ENCODE measurements at places on chromosomes 4 and X.
A peak's percentile ranks its signal among the peaks of the same experiment; 100 is the strongest.

- no peak overlapping the region for H3K4me3 ChIP-seq
- H3K36me3 ChIP-seq: no peaks in the 10 kb centered on the region
- DNase-seq: no peak
- peaks cover 11% of the 10 kb centered on the region for H3K4me1 ChIP-seq
- H3K27ac ChIP-seq: no peak overlapping the region
- H3K27me3 ChIP-seq: peaks cover 3% of the 10 kb centered on the region
Measured at GRCh38 chr4:81883530-81884450, 412.1 kb upstream of the RASGEF1B start.

GRCh38 chr4:114146947-114147618 lies 167.6 kb upstream of the ARSJ start:
- H3K4me3 ChIP-seq: peak overlapping the region; percentile 85
- peaks cover 15% of the 10 kb centered on the region for H3K4me1 ChIP-seq
- no peak for DNase-seq
- peaks cover 1% of the 10 kb centered on the region for H3K27me3 ChIP-seq
- no peak overlapping the region for H3K27ac ChIP-seq

DNA sequence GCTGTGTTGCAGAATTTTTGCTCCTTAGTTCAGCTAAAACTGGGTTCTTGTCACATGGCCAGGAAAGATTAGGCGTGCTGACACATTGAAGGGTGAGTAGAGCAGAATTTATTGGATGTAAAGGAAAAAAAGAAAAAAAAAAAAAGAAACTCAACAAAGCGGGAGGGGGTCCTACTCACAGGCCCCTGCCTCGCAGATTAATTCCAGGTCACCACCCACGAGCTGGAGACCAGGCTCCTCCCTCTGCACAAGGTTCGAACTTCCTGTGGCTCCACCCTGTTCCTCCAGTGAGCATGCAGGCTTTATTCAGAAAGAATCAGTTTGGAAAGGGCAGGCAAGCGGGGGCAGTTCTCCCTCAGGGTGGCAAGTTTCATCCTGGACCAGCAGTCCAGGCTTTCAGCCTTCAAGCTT lies 17.1 kb downstream of the MGST2 start:
- no peak overlapping the region for H3K4me3 ChIP-seq
- no peaks in the 10 kb centered on the region for H3K27me3 ChIP-seq
- H3K4me1 ChIP-seq: peaks cover 15% of the 10 kb centered on the region

DNA sequence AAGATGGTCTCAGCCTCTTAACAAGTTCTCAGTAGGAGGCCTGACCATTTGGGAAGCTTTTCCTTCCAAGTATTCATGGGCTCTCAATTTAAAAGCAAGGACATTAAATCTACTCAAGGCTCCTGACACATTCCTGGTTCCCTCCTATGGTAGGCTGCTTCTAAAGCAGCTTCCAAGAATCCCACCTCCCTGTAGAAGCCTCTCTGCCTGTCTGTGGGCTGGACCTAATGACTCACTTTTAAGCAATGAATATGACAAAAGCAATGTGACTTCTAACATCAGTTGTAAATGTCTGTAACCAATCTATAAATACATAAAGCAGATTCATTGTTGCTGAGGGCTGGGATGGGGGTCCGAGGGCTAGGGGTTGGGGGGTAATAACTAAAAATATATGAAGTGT lies 99.5 kb upstream of the FAM9B start:
- no peaks in the 10 kb centered on the region for H3K36me3 ChIP-seq
- H3K27me3 ChIP-seq: no peaks in the 10 kb centered on the region
- H3K27ac ChIP-seq: no peak overlapping the region
- DNase-seq: no peak

DNA sequence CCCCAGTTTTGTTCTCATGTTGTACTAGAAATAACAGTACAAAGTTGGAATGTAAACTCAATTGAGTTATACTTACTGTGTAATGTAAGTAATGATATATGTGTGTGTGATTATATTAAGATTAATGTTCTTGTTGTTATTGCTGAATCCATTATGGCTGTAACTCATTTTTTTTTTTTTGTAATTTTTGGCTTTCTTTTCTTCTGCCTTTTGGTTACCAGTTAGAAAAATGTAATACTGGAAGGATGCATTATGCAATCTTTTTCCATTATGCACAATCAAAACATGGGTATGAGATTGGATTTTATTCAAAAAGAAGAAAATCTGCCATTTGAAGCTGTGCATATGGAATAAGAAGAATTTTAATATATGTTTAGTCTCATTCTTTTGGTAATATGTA lies 34.0 kb downstream of the BANK1 start:
- H3K4me1 ChIP-seq: no peaks in the 10 kb centered on the region
- H3K27me3 ChIP-seq: peaks cover 2% of the 10 kb centered on the region
- H3K36me3 ChIP-seq: peaks cover 3% of the 10 kb centered on the region
- H3K4me3 ChIP-seq: no peak overlapping the region
- DNase-seq: no peak

DNA sequence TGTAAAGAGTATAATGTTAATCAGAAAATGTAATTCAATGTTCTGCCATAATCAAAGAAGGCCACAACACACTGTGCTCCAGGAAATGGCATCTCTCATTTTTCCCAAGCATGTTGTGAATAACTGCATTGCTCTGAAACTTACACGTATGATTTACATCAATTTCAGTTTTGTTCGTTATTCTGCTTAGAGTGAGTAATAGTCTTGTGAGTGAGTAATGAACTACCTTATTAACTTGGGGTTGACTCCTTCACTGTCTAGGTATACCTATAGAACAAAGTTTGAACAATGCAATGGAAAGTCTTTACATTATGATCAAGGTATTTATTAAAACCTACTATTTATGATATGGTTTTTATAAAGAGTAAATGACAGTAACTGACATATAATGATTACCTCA lies 17.8 kb upstream of the IBSP start:
- H3K36me3 ChIP-seq: no peaks in the 10 kb centered on the region
- H3K4me1 ChIP-seq: no peaks in the 10 kb centered on the region
- no peaks in the 10 kb centered on the region for H3K27me3 ChIP-seq
- H3K27ac ChIP-seq: no peak overlapping the region
- DNase-seq: no peak

GRCh38 chr4:167956676-167957075 lies 135.7 kb upstream of the ANXA10 start:
- H3K36me3 ChIP-seq: peaks cover 7% of the 10 kb centered on the region
- DNase-seq: no peak
- H3K27ac ChIP-seq: no peak overlapping the region
- H3K4me1 ChIP-seq: no peaks in the 10 kb centered on the region
- H3K4me3 ChIP-seq: no peak overlapping the region
- peaks cover 3% of the 10 kb centered on the region for H3K27me3 ChIP-seq

DNA sequence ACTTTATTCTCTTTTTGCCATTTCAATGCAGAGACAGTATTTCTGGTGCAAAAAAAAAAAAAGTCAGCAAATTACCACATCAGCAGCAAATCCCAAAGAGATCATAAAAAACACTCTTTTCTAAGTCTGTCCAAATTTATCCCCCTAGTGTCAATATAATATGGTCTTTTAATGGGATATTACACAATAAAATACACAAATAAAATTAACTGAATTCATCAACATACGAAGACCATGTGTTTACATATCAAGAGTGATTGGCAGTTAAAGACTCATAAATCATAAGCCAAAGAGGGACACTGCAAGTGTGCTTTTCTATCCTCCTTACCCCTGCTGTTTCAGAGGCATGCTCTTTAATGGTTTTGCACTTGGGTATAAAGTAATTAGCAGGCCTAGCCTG lies 340.2 kb upstream of the DKK2 start:
- H3K4me3 ChIP-seq: no peak overlapping the region
- DNase-seq: no peak
- no peaks in the 10 kb centered on the region for H3K36me3 ChIP-seq
- H3K27ac ChIP-seq: no peak overlapping the region

DNA sequence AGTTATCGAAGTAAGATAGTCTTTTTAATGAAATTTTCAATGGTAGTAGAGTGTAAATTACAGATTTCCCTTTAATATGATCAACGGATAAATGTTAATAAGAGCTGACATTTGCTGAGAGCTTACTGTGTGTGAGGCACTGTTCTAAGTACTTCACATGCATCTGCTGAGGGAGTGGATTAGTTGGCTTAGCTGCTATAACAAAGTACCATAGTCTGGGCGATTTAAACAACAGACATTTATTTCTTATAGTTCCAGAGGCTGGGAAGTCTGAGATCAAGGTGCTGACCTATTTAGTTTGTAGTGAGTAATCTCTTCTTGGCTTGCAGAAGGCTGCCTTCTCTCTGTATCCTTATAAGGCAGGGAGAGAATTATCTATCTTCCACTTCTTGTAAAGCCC lies 174.3 kb downstream of the CEP135 start:
- DNase-seq: no peak
- no peak overlapping the region for H3K4me3 ChIP-seq
- peaks cover 2% of the 10 kb centered on the region for H3K27me3 ChIP-seq
- no peaks in the 10 kb centered on the region for H3K36me3 ChIP-seq
- H3K27ac ChIP-seq: no peak overlapping the region

DNA sequence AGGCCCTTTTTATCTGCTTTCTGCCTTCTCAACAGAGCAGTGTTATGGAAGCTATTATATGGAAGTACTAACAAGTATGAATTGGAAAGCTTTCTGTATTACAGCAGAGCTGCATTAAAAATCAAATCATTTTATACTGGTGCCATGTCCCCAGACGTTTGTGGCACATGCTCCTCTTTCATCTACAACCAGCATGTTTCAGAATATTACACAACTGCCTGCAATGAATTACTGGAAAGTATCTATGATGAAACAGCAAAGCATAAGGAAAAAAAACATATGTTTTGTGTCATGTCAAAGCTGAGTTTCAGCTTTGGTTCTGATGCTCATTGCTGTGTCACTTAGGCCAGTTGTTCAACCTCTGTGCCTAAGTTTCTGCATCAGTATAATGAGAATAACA lies 576.8 kb downstream of the GBA3 start:
- no peaks in the 10 kb centered on the region for H3K36me3 ChIP-seq
- H3K4me3 ChIP-seq: no peak overlapping the region

DNA sequence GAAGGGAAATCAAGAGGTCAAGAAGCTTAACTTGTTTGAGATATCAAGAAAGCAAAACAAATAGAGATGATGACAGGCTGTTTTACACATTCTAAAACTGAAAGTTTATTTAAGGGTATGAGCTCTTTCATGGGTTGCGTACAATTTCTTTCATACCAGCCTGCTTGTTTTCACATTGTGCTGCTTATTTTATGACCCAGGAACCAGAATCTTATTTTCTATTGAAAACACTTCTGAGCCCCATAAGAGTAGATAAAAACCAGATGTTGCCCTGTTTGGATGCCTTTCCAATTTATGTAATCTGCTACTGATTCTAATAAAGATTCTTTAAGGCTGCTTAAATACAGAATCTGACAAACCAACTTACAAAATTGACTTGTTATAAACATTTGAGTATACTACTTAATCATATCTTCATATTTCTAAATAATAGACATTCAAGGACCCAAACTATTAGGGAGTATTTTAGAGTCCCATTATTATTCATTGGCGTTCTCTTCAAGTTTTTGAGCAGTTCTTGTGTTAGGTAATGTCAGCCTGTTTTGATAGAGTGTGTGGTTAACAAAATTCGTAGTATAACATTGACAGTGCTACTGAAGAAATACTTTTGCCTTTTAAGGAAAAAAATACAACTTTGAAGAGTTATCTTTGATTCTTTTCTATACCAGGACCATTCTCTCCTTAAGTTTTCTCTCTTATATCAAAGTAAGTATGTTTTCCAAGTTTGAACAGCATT lies 74.4 kb downstream of the PDLIM5 start:
- DNase-seq: no peak
- H3K27ac ChIP-seq: no peak overlapping the region
- H3K4me3 ChIP-seq: no peak overlapping the region
- no peaks in the 10 kb centered on the region for H3K27me3 ChIP-seq

DNA sequence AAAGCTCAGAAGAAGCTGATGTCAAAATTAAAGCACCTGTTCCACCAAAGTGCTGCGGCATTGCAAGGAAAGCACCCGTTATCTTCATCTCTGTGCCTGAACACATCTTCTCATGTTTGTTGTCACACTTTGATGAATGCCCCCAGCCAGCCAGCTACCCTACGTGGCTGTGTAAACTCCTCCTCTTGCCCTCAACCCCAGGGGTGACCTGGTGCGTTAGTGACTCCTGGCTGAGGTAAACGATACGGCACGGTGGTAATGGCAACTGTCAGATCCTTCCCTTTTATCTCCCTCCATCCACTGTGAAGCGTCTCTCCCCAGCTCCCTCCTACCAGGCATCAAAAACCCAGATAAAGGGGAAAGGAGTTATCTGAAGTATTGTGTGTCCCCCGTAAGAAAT lies 90.6 kb upstream of the WWC2 start:
- no peak overlapping the region for H3K4me3 ChIP-seq
- H3K4me1 ChIP-seq: no peaks in the 10 kb centered on the region
- H3K27ac ChIP-seq: no peak overlapping the region
- peaks cover 4% of the 10 kb centered on the region for H3K27me3 ChIP-seq

DNA sequence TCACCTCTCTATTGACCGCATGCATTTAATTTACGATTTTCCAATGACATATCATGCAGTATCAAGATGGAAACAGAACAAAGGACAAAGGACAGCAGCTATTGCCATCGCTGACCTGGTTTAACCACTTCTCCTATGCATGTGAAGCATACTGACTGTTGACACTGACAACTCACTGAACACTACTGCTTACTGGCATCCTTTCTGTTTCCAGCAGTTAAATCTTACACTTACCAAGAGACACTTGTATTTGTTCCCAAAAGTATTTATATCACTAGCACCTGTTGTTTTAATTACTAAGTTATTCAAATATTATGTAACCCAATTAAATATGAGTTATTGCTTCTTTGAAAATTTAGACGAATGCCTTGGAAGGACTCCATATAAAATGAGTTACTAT lies 176.7 kb downstream of the PDGFC start:
- H3K27me3 ChIP-seq: no peaks in the 10 kb centered on the region
- DNase-seq: no peak
- no peak overlapping the region for H3K27ac ChIP-seq
- H3K36me3 ChIP-seq: no peaks in the 10 kb centered on the region

DNA sequence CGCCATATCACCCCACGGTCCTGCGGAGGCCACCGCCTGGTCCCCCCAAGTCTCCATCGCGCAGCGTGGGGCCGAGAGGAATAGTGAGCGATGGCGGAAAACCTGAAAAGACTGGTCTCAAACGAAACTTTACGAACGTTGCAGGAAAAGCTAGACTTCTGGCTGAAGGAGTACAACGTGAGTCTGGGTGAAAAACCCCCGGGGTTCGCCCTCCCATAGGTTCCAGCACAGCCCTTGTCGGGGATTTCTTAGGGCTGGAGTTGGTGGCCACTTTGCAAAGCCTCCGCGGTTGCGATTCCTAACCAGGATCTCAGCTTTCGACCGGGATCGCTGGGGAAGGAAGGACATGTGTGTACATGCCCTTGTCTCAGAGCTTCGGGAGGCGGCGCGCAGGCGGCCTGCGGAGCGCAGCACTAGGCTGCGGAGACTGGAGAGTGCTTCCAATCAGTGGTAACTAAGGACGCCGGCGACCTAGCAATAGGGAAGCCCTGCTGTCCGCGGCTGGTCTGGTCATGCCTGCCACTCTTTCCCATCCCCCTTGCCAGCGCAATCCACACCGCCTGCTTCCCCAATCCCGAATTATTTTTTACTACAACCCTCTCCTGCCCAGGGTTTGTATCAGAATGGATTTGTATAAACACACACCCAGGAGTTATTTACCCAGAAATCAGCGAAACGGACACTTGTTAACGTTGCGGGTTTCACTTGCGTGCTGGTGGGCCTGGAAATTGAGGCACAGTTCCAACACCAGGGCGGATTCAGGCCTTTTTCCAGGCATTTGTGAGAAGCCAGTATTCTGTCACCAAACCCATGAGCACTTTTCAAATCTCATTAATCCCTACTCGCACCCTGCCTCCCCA lies 741 bp downstream of the SPATA18 start:
- H3K4me3 ChIP-seq: no peak overlapping the region
- DNase-seq: no peak

GRCh38 chrX:54786967-54787366 lies 11.1 kb downstream of the ITIH6 start:
- H3K27ac ChIP-seq: no peak overlapping the region
- H3K4me3 ChIP-seq: no peak overlapping the region
- peaks cover 4% of the 10 kb centered on the region for H3K27me3 ChIP-seq
- no peaks in the 10 kb centered on the region for H3K36me3 ChIP-seq

Data from immature natural killer cell (primary cell).